Stimulated activated CD8-positive, alpha-beta memory T cell treated with anti-CD3 and anti-CD28 coated beads, Interleukin-4, amount 100 ng/mL, for 1 hour (primary cell): ENCODE measurements at places on chromosomes 4 and X.

DNA sequence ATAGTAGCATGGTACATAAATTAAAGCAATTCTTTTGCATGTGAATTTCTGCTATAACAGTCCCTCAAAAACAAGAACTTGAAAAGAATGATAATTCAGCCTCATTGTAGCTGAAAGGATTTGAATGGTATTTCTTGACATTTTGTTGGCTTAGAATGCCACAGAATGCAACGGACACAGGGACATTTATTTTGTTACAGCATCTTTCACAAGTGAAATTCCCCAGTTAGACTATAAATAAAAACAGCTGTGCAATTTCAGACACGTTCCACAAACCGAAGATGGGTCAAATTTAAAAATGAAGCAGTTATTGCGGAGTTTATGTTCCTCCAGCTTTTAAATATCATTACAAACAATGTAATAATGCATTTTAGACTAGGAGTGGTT, 82.8 kb upstream of the AMELX start:
- DNase-seq: no peak

- DNase-seq: no peak
These were observed 33.2 kb upstream of the MSANTD1 start for GRCh38 chr4:3215733-3216132.

GRCh38 chr4:99654361-99654761, 3.3 kb downstream of the C4orf54 start:
- no peak for DNase-seq

GRCh38 chr4:184814686-184815045, 11.1 kb downstream of the ACSL1 start:
- DNase-seq: no peak

DNA sequence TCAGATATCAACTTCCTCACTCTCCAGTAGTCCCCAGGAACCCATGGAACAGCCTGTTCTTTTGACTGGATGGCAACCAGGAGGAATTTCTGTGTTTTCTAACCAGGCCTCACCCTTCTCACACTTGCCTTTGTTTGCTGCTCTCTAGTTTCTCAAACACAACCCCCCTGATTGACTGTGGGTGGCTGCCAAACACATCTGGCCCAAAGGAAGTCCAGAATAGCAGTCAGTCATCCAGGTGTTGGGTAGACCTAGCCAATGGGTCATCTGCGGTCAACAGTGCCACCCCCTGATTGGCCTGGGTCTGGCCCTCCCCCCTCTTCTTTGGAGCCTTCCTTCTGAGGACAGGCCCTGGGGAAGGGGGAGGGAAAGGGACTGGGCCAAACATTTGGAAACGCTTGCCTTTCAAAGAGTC, 53.7 kb downstream of the MSX1 start:
- no peak for DNase-seq

DNA sequence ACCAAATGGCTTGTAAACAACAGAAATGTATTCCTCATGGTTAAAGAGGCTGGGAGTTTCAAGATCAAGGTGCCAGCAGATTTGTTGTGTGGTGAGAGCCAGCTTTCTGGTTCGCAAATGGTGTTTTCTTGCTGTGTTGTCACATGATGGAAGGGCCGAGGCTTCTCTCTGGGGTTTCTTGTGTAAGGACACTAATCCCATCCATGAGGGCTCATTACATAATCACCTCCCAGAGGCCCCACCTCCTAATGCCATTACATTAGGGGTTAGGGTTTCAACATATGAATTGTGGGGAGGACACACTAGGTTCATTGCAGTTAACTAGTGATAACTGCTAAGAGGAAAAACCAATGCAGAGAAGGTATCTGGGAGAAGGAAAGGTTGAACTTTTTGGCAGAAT, 103.5 kb upstream of the ENPEP start:
- no peak for DNase-seq
